ENCODE measurements at places on chromosomes 16 and 17.

DNA sequence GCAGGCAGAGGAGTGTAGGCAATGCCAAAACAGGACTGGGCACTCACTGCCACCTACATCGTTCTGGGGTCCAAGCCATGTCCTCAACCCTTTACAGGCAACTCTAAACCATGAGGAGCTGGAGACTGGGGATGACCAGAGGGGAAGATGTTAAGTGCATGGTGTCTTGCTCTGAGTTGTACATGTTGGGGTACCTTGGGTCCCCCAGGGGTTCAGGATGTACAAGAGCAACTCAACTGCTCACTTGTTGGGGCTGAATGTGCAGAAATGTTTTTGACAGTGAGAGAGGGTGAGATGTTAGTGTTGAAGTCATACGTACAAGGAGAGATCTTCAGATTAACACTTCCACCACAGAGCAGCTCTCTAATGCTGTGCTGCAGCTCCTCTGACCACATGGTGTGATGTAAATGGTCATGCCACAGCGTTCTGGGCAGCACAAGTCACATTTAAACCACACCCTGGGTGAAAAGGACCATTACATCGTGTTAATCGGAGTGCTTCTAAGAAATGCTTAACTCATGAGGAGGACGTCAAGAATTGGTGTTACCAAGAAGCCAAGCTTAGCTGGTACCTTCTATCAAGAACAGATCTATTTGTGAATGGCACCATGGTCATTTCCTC lies 2.4 kb downstream of the CCL18 start:
- ATAC-seq: no peak

DNA sequence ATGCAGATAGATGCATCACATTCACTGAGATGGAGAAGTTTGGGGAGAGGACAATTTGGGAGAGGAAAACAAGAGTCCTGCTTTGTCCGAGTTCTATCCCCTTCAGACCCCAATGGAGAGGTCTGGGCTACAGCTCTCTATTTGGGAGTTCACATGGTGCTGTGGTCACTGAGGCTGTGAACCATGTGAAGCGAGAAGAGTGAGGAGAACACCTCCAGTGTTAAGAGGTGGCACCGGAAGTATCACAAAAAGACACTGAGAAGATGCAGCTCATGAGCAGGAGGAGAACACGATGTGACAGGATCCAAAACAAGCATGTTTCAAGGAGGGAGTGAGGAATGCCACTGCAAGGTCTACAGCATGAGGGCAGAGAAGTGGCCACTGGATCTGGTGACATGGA lies 39.7 kb downstream of the PIK3R5 start:
- no peak for ATAC-seq

GRCh38 chr17:72613806-72614292 lies 478.6 kb downstream of the SLC39A11 start:
- ATAC-seq: peak; percentile 80

DNA sequence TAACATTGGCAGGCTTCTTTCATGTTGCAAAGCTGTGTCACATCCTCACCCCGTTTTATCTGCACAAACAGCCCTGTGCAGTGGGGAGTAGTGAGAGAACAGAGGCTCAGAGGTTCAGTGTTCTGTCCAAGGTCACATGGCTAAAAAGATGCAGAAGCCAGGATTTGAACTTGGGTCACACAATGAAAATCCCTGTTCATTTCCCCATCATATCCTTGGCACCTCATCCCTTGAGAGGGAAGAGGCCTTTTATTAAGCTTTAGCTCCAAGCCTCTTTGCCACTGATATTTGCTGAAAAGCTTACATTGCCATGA lies 106.6 kb downstream of the AMFR start:
- ATAC-seq: no peak

GRCh38 chr17:73586275-73586832 lies 57.9 kb downstream of the SDK2 start:
- no peak for ATAC-seq

All from esophagus mucosa (tissue), 1 donor.